AG04449 (cell line): ENCODE measurements at places on chromosomes 13 and 19.

DNA sequence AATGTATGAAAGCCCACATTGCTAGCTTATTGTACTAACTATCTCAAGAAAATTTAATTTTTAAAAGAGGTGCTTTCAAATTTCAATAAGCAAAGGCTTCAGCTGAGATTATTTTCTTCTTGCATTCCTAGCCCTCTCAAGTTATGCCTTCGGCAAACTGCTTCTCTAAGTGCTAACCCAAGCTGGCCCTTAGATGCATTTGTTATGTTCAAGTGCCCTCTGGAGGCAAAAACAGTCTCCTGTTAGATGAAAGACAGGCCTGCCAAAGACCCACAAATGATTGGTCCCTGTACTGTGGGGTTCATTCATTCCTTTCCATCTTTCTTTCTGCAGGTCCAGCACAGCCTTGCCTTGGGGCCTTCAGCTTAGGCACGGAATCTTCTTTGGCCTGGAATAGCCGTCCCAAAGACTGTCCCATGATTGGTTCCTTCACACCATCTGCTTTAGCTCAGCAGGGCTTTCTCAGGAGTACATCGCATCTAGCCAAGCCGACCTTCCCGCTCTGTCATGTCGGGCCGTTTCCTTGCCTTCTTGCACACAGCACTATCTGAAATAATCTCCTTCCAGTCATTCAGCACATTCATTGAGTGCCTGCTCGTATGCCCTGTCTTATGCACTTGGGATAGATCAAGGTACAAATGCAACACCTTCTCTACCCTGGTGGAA lies 26.4 kb upstream of the TPTE2 start:
- peak; percentile 16 for DNase-seq

- DNase-seq, result no peak
Measured at GRCh38 chr19:33868788-33869412, 72.2 kb downstream of the KCTD15 start.

GRCh38 chr19:3184847-3185460 lies 776 bp upstream of the NCLN start:
- no peak for DNase-seq

- no peak for DNase-seq
Measured at GRCh38 chr13:31242916-31243315, 43.1 kb downstream of the B3GLCT start.

DNA sequence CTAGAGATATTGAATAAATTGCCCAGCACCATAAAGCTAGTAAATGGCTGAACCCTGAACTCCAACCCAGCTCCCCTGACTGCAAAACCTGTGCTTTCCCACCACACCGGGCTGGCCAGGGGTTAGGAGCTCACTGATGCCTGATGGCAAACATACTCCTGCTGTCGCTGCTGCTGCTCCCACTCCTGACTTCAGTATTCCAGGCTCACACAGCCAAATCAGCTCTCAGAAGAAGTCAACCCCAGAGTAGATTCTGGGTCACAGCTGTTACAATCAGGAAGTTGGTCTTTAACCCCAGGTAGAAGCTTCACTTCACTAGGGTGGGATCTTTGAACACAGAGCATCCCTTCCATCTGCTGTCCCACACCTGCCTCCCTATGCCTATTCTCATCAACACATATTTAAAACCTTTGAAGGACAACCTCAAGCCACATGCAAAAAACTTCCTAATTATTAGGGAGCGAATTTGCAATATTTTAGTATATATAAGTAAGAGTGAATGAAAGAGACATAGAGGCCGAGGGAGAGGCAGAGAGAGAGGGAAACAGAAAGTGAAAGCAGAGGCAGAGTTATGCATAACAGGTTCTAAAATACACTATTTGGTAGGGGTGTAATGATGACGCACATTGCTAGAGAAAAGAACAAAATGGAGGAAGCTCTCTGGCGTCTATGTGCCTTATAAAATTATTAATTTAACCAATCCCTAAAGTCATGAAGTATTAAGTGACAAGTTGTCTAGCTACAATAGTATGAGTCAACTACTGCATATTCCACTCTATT lies 99.4 kb upstream of the SERP2 start:
- DNase-seq, result no peak

GRCh38 chr19:48746738-48747575 lies at the start of gene IZUMO1:
TSS of gene IZUMO1 (minus strand) at chr19:48746909. CDS start at chr19:48745859, 1,050 bp downstream.
- peak; percentile 33 for DNase-seq
